Upper lobe of right lung (tissue), 1 donor: ENCODE measurements at places on chromosomes 11 and 22. TPM values are rescaled to one million over a fixed set of nuclear protein-coding genes. Genes with fewer than 3 reads are reported as not detected.
A peak's percentile ranks its signal among the peaks of the same experiment; 100 is the strongest.

GRCh38 chr22:18968011-18968749, 32.1 kb upstream of the PRODH start:
- no peak overlapping the region for H3K4me3 ChIP-seq
- H3K27ac ChIP-seq: no peak overlapping the region
- H3K4me1 ChIP-seq: peaks cover 7% of the 10 kb centered on the region
- no peaks in the 10 kb centered on the region for H3K36me3 ChIP-seq
- H3K27me3 ChIP-seq: peaks cover 9% of the 10 kb centered on the region

- no peaks in the 10 kb centered on the region for H3K36me3 ChIP-seq
- H3K4me3 ChIP-seq: no peak overlapping the region
- H3K27me3 ChIP-seq: peaks cover 6% of the 10 kb centered on the region
- DNase-seq: no peak
- H3K4me1 ChIP-seq: peaks cover 6% of the 10 kb centered on the region
- H3K27ac ChIP-seq: no peak overlapping the region
These were observed 23.6 kb upstream of the LMO1 start for GRCh38 chr11:8287297-8287696.

PANX2 gene
- 3.0 TPM for total RNA-seq

GRCh38 chr11:62654297-62654696, 1.2 kb upstream of the INTS5 start:
- no peak overlapping the region for H3K4me3 ChIP-seq
- no peak overlapping the region for H3K27ac ChIP-seq
- no peak for DNase-seq
- peaks cover 11% of the 10 kb centered on the region for H3K4me1 ChIP-seq
- peaks cover 5% of the 10 kb centered on the region for H3K36me3 ChIP-seq
- no peaks in the 10 kb centered on the region for H3K27me3 ChIP-seq

DNA sequence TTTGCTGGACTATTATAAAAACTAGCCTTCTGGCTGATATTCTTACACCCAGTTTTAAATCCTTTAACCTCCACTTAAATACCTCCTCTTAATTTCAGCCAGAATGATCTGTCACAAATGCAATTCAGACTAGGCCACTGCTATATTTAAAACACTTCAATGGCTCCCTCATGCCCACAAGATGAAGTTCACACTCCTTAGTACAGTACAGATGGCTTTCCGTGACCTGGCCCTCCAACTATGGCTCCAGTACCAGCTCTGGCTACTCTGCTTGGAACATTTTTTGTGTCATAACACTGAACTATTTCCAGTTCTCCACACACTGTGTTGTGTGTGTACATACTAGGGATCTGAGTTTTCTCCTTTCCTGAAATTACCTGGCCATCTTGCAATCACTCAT, 353.4 kb downstream of the SOX6 start:
- peaks cover 7% of the 10 kb centered on the region for H3K4me1 ChIP-seq
- no peaks in the 10 kb centered on the region for H3K27me3 ChIP-seq
- H3K4me3 ChIP-seq: no peak overlapping the region
- no peaks in the 10 kb centered on the region for H3K36me3 ChIP-seq
- no peak overlapping the region for H3K27ac ChIP-seq

DNA sequence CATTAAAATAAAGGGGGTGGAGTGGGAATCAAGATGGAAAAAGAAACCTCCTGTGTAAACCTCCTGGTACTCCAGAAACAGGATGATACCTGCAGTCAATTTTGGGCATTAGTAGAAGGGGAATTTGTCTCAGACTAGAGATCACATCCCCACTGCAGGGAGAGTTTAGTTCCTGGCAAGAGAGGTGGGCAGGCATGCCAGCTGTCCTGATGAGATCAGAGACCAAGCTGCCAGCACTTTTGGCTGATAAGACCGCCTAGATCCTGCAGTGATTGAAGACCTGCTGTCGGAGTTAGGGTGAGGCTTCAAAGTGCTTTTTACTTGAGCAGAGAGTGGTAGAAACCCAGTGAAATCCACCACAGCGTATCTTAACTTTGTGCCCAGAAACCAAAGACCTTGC, 29.7 kb upstream of the NELL1 start:
- no peak for DNase-seq
- no peak overlapping the region for H3K27ac ChIP-seq
- H3K4me3 ChIP-seq: no peak overlapping the region
- no peaks in the 10 kb centered on the region for H3K27me3 ChIP-seq

APBB1 gene
- 40.9 TPM for total RNA-seq

DNA sequence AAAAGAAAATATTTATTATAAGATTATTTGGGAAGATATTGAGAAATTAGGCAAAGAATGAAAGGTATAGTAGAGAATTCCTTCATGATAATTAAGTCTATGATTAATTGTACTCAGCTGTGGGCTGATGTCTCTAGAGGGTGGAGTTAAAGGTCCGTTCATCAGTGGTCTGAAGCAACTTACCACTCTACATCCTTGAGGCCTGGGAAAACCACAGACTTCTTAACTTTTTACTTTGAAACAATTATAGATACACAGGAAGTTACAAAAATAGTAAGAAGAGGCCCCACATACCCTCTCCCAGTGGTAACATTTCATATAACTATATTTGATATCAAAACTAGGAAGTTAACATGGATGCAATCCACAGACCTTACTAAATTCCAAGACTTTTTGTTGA, 167.0 kb upstream of the NECTIN1 start:
- no peak overlapping the region for H3K27ac ChIP-seq
- no peak overlapping the region for H3K4me3 ChIP-seq

DNA sequence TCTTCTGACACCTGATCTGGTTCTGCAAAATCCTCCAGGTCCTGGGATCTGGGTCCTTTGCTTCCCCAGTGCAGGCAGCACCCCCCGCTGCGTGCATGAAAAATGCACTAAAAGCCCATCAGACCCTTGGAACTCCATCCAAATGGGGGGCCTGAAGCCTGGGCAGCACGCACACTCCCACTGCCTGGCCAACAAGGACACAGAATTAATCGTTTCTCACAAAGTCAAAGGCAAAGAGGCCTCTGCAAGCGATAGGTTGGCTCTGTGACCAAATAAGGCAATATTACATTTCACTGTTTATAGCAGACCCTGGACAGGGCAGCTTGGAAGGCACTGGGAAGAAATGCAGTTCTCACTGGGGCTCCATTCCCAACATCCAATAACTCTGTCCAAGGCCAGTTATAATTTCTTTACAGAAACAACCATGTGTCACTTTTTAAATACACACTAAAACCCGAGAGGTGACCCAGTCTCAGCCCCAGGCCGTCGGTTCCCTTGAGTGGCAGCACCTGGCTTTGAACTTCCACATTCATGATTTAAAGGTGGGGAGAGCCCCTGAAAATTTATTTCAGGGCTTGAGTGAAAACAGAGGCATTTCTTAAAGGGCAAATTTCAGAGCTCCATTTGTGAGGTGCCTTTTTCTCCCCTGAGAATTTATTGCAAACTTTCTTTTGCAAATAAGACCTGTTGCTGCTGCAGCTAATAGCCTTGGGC, 114.4 kb upstream of the ANO1 start:
- no peak for DNase-seq
- no peak overlapping the region for H3K4me3 ChIP-seq

DNA sequence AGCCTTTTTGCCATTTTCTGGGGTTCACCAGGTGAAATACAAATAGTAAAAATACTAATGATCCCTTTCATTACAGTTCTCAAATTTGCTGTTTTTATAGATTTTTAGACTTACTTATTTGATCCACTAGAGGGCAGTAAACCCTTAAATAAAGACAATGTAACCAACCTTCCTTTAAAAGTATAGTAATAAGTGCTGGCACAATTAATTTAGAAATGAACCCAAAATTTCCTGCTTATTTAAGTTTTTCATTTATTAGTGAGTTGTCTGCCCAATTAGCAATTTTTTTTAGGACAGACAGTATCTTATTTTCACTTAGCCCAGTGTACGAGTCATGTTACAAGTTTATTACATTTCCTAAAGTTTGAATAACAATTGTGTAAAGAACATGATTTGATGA, 4.7 kb downstream of the DDIAS start:
- no peak for DNase-seq
- no peak overlapping the region for H3K27ac ChIP-seq
- H3K27me3 ChIP-seq: no peaks in the 10 kb centered on the region
- H3K36me3 ChIP-seq: no peaks in the 10 kb centered on the region
- no peak overlapping the region for H3K4me3 ChIP-seq

GRCh38 chr11:106553304-106553703, 465.0 kb downstream of the GUCY1A2 start:
- H3K27me3 ChIP-seq: no peaks in the 10 kb centered on the region
- no peaks in the 10 kb centered on the region for H3K36me3 ChIP-seq

DNA sequence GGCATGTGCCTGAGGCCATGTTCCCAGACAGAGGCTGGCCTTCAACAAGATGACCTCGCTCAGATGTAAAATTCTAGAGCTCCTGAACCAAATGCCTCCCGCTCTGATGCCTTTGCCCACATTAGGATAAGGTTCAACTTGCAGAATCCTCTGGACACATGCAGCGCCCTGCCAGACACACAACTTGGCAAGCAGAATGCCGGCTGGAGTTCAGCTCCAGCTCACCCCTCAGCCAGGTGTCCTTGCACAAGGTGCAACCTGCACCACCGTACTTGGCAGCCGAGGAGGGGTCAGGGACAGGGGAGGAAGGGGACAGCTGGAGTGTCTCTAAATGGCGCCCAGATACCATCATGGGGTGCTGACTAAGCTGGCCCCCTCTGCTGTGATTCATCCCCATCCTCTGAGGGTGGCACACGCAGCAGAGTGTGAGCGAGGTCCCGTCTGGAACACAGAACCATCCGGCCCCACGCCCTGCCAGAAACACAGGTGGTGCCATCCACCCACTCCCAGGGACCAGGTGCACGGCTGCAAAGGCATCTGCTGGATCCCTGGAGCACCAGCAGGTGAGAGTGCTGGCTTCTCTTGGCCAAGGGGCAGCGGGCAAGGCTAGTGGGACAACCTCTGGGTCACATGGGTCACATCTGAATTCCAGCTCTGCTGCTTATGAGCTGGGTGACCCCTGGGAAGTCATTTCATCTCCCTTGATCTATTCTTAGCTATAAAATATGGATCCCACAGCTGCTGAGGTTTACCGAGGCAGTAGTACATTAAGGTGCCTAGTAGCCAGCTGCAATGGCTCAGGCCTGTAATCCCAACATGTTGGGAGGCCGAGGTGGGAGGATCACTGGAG, 12.8 kb downstream of the ZMAT5 start:
- no peak overlapping the region for H3K4me3 ChIP-seq
- DNase-seq: no peak
- peaks cover 4% of the 10 kb centered on the region for H3K36me3 ChIP-seq

DNA sequence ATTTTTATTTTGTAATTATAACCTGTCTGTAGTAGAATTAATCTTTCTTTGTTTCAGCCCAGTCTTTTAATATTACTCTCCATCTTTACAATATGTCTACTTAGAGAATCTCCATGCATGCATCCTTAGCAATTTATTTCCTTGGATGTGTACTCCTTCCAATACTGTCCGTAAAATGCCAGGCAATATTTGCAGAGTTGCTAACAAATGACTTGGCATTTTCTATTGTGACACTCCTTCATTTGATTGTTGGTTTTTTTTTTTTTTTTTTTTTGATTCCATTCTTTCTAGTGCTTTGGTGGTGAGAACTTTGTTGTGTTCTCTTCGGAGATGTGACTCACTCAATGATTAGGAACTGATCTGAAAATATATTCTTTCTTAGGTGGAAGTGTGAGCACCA, 220.3 kb downstream of the CNTN5 start:
- no peaks in the 10 kb centered on the region for H3K4me1 ChIP-seq
- no peak overlapping the region for H3K4me3 ChIP-seq
- no peak for DNase-seq
- no peak overlapping the region for H3K27ac ChIP-seq
- no peaks in the 10 kb centered on the region for H3K27me3 ChIP-seq

DNA sequence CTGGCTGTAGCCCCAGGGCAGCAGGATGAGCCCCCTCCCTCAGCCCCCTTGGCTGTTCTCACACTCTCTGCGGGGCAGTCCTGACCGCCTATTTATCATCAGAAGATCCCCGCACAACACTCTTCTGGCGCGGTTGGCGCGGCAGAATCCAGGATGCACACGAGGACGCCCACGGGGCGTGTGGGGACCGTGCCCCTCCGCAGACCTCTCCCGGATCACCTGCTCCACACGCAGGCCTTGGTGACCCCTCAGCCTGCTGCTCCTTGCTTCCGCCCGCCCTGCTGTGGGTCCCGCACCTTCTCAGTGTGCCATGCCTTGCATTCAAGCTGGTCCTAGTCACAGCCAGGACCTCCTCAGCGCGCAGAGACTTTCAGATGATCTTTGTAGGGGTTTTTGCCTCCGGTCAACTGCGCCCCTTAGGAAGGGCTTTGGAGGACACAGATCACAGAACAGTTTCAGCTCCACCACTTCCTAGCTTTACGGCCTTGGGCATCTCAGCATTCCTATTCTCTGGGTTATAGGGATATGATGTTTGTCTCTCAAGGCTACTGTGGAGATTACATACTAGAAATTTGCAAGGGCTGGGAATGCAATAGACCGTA, 841 bp upstream of the TUB start:
- no peak for DNase-seq
- peaks cover 5% of the 10 kb centered on the region for H3K4me1 ChIP-seq
- H3K27me3 ChIP-seq: peaks cover 10% of the 10 kb centered on the region
- H3K36me3 ChIP-seq: no peaks in the 10 kb centered on the region
- no peak overlapping the region for H3K27ac ChIP-seq
- peak overlapping the region; percentile 54 for H3K4me3 ChIP-seq

OR10D3 gene
- not detected for total RNA-seq

APOL5 gene
- not detected for total RNA-seq

- peaks cover 5% of the 10 kb centered on the region for H3K27me3 ChIP-seq
These were observed 103.4 kb upstream of the ASPHD2 start for GRCh38 chr22:26325641-26326040.

DNA sequence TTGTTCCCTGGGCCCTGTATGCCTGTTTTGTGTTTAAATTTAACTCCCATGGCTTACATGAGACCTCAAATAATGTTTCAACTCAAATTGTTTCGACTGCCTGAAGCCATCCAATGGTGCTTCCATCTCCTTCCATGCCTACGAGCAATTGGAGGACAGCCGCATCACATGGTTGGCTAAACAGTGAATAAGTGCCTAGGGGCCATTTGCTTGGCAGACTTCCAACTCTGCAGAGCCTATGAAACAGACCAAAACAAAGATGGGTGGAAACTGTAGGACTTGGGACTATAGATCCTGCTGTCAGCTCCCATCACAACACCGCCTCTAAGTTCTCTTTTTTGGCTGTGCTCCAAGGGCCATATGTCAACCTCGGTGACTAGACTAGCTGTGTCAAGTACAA, 84.1 kb downstream of the PARVA start:
- H3K4me1 ChIP-seq: no peaks in the 10 kb centered on the region
- no peaks in the 10 kb centered on the region for H3K27me3 ChIP-seq
- DNase-seq: no peak
- no peaks in the 10 kb centered on the region for H3K36me3 ChIP-seq

GRCh38 chr22:37492428-37493344, 6.5 kb upstream of the MFNG start:
- H3K4me1 ChIP-seq: peaks cover 6% of the 10 kb centered on the region
- H3K27me3 ChIP-seq: no peaks in the 10 kb centered on the region
- H3K4me3 ChIP-seq: no peak overlapping the region
- H3K36me3 ChIP-seq: no peaks in the 10 kb centered on the region
- peak; percentile 63 for DNase-seq

GRCh38 chr11:64767344-64768299, 7.8 kb upstream of the PYGM start:
- peak; percentile 72 for DNase-seq
- H3K27me3 ChIP-seq: no peaks in the 10 kb centered on the region
- peaks cover 100% of the 10 kb centered on the region for H3K36me3 ChIP-seq
- no peak overlapping the region for H3K4me3 ChIP-seq

GRCh38 chr22:40626851-40627250, 9.7 kb downstream of the MRTFA start:
- DNase-seq: no peak
- no peaks in the 10 kb centered on the region for H3K27me3 ChIP-seq
- H3K36me3 ChIP-seq: no peaks in the 10 kb centered on the region
- H3K27ac ChIP-seq: no peak overlapping the region
- no peak overlapping the region for H3K4me3 ChIP-seq

- no peaks in the 10 kb centered on the region for H3K36me3 ChIP-seq
- no peak overlapping the region for H3K4me3 ChIP-seq
- H3K27me3 ChIP-seq: no peaks in the 10 kb centered on the region
- H3K4me1 ChIP-seq: no peaks in the 10 kb centered on the region
These were observed 120.2 kb upstream of the TBCEL start for GRCh38 chr11:120903686-120904085.

MS4A3 gene
- not detected for total RNA-seq
